ENCODE measurements at places on chromosomes 7 and 10.

DNA sequence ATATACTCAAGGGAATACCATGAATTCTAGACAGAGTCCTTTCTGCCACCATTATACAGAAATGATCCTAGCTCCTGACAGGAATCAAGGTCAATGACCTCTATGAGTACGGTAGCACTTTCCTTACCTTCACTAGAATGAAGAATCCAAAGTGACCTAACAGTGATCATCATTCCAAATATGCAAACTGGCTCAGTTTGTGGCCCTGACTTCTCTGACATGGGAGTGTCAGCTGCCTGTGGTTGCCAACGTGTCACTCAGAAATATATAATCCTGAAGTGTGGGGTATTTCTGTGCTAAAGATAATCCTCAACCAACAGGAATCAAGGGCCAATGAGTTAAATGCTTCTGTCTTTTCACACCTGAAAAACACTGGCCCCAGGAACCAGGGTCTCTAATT, 45.7 kb downstream of the COPG2 start:
- no peak for DNase-seq

- DNase-seq = no peak
Observed at GRCh38 chr7:7118822-7119221, 63.5 kb upstream of the C1GALT1 start.

GRCh38 chr10:44383749-44384600, 922 bp downstream of the CXCL12 start:
- DNase-seq = no peak

DNA sequence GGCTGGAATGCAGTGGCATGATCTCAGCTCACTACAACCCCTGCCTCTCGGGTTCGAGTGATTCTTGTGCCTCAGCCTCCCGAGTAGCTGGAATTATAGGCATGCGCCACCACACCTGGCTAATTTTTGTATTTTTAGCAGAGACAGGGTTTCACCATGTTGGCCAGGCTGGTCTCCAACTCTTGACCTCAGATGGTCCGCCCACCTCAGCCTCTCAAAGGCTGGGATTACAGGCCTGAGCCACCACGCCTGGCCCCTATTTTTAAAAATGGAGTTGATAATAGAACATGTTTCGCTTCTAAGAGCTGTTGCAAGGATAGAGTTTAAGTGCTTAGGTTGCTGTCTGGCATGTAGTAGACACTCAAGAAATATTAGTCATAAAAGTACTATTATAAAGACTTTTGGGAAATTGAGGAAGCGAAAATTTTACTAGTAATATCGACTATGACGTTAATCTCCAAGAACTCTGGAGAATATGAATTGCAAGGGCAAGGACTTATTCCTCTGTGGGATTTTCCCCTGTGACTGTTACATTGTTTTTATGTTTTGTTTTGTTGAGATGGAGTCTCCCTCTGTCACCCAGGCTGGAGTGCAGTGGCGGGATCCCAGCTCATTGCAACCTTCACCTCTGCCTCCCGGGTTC, 7.9 kb downstream of the GTF2I start:
- DNase-seq = no peak

- no peak for DNase-seq
Observed at GRCh38 chr7:28558236-28558635, 145.9 kb downstream of the CREB5 start.

- DNase-seq = no peak
Observed at GRCh38 chr7:37265006-37265405, 183.7 kb downstream of the ELMO1 start.

- DNase-seq = no peak
Observed at GRCh38 chr7:130346177-130346905, 1.7 kb downstream of the CPA5 start.
